Daoy (cell line): ENCODE measurements at places on chromosomes 3 and 15. TPM values are rescaled to one million over a fixed set of nuclear protein-coding genes. Genes with fewer than 3 reads are reported as not detected.
A peak's percentile ranks its signal among the peaks of the same experiment; 100 is the strongest.

- peak; percentile 37 for DNase-seq
These were observed 9.1 kb upstream of the HPS3 start for GRCh38 chr3:149120051-149120972.

GRCh38 chr15:49163678-49164077 lies 6.4 kb upstream of the GALK2 start:
- no peak for DNase-seq

GRCh38 chr3:156140001-156140595 lies 19.7 kb downstream of the KCNAB1 start:
- no peak for DNase-seq

- no peak for DNase-seq
These were observed 918.8 kb upstream of the CFAP20DC start for GRCh38 chr3:59968513-59969045.

GRCh38 chr3:143855183-143855582 lies 6.9 kb upstream of the SLC9A9 start:
- DNase-seq: no peak

- no peak for DNase-seq
These were observed 99.1 kb downstream of the TUSC7 start for GRCh38 chr3:116808725-116809124.

GRCh38 chr3:121895736-121896135 lies 1.5 kb downstream of the SLC15A2 start:
- DNase-seq: no peak

PAK2 gene
- 36.1 and 44.6 TPM in 2 replicates for total RNA-seq

GRCh38 chr15:71182522-71182921 lies 67.3 kb downstream of the THSD4 start:
- no peak for DNase-seq

TRH gene
- total RNA-seq: not detected in 2 replicates

DNA sequence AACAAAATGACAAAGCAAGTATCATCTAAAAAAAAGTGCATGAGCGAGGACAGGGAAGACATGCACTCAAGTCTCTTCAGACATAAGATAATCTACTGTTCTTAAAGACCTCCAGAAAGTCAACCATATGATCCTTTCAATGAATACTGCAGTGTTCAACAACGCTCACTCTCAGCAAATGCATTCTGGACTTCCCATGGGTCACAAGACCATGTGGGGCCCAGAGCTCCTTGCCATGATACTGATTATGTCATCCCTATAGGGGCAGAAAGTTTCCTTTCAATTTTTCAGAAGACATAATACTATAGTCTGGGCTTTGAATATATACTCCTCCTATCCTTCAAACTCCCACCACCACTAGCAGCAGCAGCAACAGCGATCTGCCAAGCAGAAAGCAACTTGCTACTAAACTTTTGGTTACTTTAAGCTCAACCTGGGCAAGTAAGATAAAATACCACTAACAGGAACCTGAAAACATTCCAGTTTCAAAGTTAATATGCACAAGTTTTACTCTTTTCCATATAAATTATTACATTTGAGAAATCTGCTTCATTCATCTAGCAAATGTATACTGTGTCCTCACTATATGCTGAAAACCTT lies 143.5 kb downstream of the ADAM10 start:
- no peak for DNase-seq

DNA sequence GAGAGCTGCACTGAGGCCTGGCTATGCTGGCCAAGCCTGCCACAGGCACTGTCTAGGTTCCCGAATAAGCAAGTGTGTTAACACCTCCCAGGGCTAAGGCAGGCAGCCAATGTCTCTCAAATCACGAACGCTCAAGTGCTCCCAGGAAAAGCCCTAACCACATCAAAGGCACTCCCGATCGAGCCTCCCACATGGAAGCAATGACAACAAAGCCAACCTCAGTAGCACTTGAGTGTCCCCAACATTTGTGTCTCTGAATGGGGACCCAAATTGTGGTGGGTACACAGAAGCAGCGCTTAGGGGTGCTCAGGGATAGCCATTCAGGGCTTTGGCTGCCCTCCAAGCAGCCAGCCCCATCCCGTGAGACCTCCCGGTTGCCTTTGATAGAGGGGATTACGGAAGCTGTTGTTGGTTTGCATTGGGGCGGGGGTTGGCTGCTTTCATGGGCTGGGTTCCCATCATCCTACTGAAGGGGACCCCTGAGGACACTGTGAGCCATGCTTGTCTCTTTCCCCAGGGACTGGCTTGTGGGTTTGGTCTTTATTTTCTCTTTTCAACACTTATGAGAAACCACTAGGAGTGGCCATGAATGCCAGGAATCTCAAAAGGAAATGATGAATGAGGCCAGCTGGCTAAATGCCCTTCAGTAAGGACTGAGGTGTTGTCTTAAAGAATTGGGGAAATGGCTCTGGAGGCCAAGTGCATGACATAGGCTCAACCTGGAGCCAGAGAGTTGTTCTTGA lies 234.1 kb upstream of the FEZF2 start:
- peak; percentile 90 for DNase-seq

MAP6D1 gene
- 1.7 and 6.8 TPM in 2 replicates for total RNA-seq

- no peak for DNase-seq
These were observed 147.3 kb upstream of the TLE3 start for GRCh38 chr15:70244978-70245542.

GPR62 gene
- not detected in 2 replicates for total RNA-seq

SMAD6 gene
- total RNA-seq: 9.0 and 12.2 TPM in 2 replicates

GRCh38 chr3:59289831-59290230 lies 240.0 kb upstream of the CFAP20DC start:
- DNase-seq: no peak

DGKG gene
- 12.7 and 20.5 TPM in 2 replicates for total RNA-seq

GRCh38 chr3:60095516-60095915 lies 1045.7 kb upstream of the CFAP20DC start:
- no peak for DNase-seq

SSUH2 gene
- total RNA-seq: 0.27 and 0.40 TPM in 2 replicates

GRCh38 chr15:96593735-96594134 lies 263.2 kb downstream of the NR2F2 start:
- peak; percentile 21 for DNase-seq

DNA sequence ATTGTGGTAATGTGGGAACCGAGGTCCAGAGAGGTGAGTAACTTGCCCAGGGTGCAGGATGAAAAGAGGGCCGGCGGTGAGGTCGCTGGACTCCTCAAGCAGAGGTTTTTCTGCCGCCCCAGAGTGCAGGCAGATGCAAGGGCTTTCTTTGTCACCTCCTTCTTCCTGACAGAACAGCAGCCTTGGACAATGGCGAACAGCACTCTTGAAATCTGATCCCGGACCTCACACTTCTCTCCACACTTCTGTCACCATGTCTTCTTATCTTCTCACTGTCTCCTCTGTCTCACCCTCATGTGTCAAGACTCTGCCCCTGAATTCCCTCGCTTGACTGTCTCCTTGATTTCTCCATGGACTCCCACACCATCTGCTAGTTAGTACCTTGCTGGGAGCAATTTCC lies 15.4 kb upstream of the VPS8 start:
- DNase-seq: no peak

MAPK6 gene
- total RNA-seq: 113 and 119 TPM in 2 replicates

GRCh38 chr15:99006904-99007495 lies 592 bp downstream of the PGPEP1L start:
- DNase-seq: no peak

NAALADL2 gene
- total RNA-seq: 1.5 and 8.7 TPM in 2 replicates

KLHDC8B gene
- total RNA-seq: 2.1 and 3.2 TPM in 2 replicates

- DNase-seq: no peak
These were observed 15.1 kb downstream of the MYO5C start for GRCh38 chr15:52280326-52281084.

DNA sequence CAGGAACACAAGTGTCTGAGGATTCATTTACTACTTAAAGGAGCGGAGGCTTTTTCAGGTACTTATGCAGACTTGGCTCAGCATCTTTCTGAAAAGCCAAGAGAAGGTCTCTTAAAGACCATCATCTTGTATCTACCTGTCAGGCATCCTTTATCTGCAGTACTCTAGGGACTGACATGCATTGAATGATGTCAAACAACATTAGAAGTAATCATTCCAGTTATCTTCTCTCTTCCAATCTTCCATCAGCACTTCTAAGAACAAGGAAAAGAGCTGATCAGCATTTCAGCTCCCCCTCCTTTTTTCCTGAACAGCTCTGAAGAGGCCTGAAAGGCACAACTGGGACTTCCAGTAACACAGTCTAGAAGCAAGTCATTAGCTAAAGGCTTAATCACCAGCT lies 214.8 kb downstream of the KCNH8 start:
- no peak for DNase-seq

NT5DC2 gene
- total RNA-seq: 68.6 and 73.1 TPM in 2 replicates

- peak; percentile 38 for DNase-seq
These were observed 768 bp downstream of the UBXN7 start for GRCh38 chr3:196431181-196432136.

RTP1 gene
- total RNA-seq: not detected in 2 replicates

- no peak for DNase-seq
These were observed 723.4 kb downstream of the ZPLD1 start for GRCh38 chr3:103158183-103158582.

GRCh38 chr15:69515926-69516325 lies 63.3 kb downstream of the RPLP1 start:
- no peak for DNase-seq

C3orf52 gene
- total RNA-seq: 14.7 and 18.1 TPM in 2 replicates

GRCh38 chr3:16848007-16848406 lies 36.7 kb upstream of the PLCL2 start:
- no peak for DNase-seq

- no peak for DNase-seq
These were observed 50.4 kb downstream of the GLB1 start for GRCh38 chr3:33046521-33046920.

GLDN gene
- total RNA-seq: 1.0 TPM in 1 of 2 replicates, not detected in the other

ILDR1 gene
- total RNA-seq: not detected in 2 replicates

- no peak for DNase-seq
These were observed 20.6 kb upstream of the VEPH1 start for GRCh38 chr3:157523814-157524213.

DNA sequence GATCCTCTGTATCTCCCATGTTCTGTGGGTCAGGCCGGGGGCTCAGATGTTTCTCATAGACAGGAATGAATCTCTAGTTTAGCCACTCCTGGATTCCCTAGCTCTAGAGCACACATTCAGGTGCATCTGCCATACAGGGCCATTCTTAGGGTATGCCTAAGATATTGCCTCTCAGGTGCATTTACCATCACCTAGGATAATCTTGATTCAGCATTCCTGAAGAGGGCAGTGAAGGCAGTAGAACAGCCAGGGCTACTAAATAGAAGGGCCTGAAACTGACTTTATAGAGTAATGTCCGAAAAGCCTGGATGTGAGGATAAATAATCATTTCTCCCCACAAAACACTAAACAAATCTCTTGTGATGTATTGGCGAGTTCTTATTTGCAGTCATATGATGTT lies 882.0 kb downstream of the AGBL1 start:
- no peak for DNase-seq

DNA sequence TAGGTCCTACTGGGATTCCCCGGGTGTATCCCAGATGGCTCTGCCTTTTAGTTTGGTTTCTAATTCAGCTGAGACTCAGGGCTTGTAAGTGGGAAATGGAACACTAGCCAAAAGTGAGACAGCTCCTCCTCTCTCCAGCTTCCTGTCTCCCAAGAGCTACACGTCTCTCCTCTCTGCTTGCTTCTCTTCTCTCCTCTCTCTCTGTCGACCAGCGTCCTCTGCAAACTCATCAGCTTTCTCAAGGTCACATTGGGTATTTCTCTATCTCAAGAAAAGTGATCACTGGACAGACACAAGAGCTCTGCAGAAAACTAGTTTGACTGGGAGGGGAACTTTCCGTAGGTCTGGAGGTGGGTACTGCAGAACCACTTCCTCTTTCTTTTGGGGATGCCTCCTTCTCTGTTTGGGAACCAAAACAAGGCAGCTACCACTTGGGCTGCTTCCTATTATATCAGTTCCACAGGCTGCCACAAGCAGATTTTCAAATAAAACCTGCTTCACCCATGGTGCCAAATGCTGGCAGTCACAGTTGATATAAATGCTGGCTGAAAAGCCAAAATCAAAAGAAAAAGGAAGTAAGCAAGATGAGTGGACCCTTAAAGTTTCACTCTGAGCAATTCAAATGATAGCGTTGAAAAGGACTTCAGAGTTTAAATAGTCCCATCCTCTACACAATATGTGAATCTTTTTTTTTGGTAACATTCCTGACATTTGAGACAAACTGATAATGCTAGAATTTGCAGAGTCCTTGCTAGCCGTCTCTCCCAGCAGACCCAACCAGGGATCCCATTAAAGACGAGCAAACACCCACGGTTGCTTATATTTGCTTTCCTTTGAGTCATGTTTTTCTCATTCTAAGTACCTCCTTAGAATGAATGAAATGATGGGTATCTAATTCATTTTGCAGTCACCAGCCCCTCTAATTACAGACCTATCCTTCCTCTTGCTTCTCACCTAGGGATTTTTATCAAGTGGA lies 7.2 kb upstream of the DYNC1LI1 start:
- peak; percentile 19 for DNase-seq

GRCh38 chr3:150323770-150324169 lies 84.3 kb upstream of the TSC22D2 start:
- no peak for DNase-seq

GRCh38 chr3:186108106-186108940 lies 566 bp downstream of the ETV5 start:
- peak; percentile 71 for DNase-seq

GRCh38 chr3:64954995-64955636 lies 267.3 kb upstream of the ADAMTS9 start:
- peak; percentile 9 for DNase-seq

SMCO1 gene
- total RNA-seq: not detected in 2 replicates

CSK gene
- 26.9 and 31.4 TPM in 2 replicates for total RNA-seq

HOMER2 gene
- 7.9 and 11.1 TPM in 2 replicates for total RNA-seq

GRCh38 chr15:73882761-73883419 lies 9.5 kb downstream of the TBC1D21 start:
- DNase-seq: no peak

DNA sequence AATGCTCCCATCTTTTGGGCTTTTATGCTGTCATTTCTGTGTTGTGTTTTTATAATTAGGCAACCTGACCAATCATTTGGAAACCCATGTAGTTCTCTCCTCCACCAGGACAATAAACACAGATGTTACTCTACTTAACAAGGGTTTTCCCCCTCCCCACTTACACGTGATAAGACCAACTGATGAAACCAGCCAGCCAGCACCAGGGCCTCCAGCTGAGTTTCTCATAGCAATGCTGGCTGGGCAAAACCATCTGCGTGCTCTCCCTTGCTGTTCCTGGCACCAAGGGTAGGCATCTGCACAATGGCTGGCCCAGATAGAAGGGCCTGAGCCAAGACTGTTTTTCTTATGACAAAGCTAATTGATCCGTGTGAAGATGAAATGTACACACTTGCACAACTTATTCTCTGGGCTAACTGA lies 310.4 kb downstream of the PLCL2 start:
- peak; percentile 56 for DNase-seq

FGD5 gene
- 6.1 and 7.0 TPM in 2 replicates for total RNA-seq

- DNase-seq: no peak
These were observed 30.9 kb downstream of the ZDHHC19 start for GRCh38 chr3:196180346-196180745.

- no peak for DNase-seq
These were observed 38.9 kb upstream of the KIF23 start for GRCh38 chr15:69375151-69375790.

- DNase-seq: no peak
These were observed 6.0 kb downstream of the SPATA12 start for GRCh38 chr3:57066471-57066870.

GRCh38 chr15:90988296-90988695 lies 6.0 kb downstream of the PRC1 start:
- no peak for DNase-seq
